ENCODE measurements at places on chromosomes 12 and 14. TPM values are rescaled to one million over a fixed set of nuclear protein-coding genes. Genes with fewer than 3 reads are reported as not detected.
A peak's percentile ranks its signal among the peaks of the same experiment; 100 is the strongest.

DNA sequence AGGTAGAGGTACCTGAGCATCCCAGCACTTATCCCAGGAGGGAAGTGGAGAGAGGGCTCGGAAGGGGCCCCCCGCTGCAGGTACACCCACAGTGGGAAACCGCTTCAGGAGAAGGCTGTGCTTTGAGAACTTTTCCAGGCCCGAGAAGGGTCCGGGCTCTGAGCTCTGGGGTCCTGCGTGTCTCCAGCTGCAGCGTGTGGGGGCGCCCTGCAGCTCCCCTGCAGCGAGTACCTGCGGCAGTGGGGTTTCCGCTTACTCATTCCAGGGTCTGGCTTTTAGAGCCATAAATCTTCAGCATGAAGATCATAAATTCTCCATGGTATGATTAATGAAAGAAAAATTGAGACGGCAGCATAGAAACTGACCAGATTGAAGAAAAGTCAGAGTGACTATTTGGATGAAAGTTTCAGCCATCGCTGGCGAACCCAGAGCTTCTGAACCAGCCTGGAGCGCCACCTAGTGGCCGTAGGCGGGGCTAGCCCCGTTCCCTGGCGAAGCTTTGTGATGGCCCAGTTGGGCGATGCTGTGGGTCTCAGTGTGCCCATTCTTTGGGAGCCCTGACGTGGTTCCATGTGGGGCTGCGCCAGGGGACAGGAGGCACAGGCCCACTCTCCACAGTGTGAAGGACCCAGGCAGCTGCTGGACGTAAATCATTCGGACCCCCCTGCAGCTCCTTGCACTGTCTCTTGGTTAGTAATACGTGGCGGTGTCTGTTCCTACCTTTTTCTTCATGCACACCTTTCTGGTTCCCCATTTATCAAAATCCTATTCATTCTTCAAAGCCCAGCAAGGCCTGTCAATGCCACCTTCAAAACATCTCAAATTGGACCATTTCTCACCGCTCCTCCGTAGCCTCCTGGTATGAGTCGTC lies 198.2 kb downstream of the TSPAN9 start:
- no peaks in the 10 kb centered on the region for H3K36me3 ChIP-seq
- H3K27me3 ChIP-seq, result no peaks in the 10 kb centered on the region
- peak; percentile 54 for DNase-seq
- H3K4me1 ChIP-seq, result no peaks in the 10 kb centered on the region
- no peak overlapping the region for H3K27ac ChIP-seq
- H3K4me3 ChIP-seq, result no peak overlapping the region

DNA sequence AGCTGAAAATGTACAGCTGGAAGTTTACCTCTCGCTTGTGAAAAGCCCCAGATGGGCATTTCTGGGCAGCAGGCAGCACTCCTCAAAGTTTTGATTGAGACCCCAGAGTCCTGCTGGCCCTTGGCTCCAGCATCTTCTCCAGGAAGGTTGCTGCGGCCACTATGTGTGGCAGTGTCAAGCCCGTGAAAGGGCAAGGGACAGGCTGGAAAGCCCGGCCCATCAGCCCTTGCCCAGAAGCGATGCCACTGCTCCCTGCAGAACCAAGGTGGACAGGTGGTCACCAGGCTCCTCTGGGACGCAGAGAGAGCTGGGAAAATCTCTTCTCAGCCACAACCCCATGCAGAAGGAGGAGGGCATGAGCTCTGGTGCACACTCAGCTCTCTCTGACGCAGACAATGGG lies 73.5 kb upstream of the BCL11B start:
- no peak overlapping the region for H3K27ac ChIP-seq
- no peak overlapping the region for H3K4me3 ChIP-seq
- H3K4me1 ChIP-seq, result no peaks in the 10 kb centered on the region
- DNase-seq, result no peak
- H3K36me3 ChIP-seq, result no peaks in the 10 kb centered on the region
- H3K27me3 ChIP-seq, result peaks cover 2% of the 10 kb centered on the region

GRCh38 chr14:29446971-29447370 lies 480.7 kb downstream of the PRKD1 start:
- H3K36me3 ChIP-seq, result no peaks in the 10 kb centered on the region
- H3K27me3 ChIP-seq, result no peaks in the 10 kb centered on the region
- no peaks in the 10 kb centered on the region for H3K4me1 ChIP-seq
- H3K27ac ChIP-seq, result no peak overlapping the region
- H3K4me3 ChIP-seq, result no peak overlapping the region

DNA sequence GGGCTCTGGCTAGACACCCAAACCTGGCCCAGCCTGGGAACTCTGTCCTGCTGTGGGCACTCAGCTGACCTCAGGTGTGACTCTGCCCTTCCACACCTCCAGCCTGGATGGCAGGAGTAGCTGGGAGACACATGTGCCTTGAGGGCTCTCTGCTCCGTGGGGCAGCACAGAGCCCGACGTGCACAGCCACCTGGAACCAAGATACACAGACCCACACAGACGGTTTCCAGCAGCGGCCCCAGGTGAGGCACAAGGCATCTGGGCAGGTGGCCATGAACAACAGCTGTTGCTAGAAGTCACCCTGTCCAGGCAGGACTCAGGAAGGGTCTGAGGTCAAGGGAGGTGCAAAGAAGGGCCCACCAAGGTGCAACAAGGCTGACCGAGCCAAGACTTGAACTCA lies 5.9 kb downstream of the DEGS2 start:
- no peak overlapping the region for H3K27ac ChIP-seq
- no peak overlapping the region for H3K4me3 ChIP-seq

- no peaks in the 10 kb centered on the region for H3K27me3 ChIP-seq
- no peak overlapping the region for H3K27ac ChIP-seq
- DNase-seq, result no peak
- H3K36me3 ChIP-seq, result no peaks in the 10 kb centered on the region
Observed at GRCh38 chr14:79084861-79085260, 914.7 kb downstream of the NRXN3 start.

LTB4R gene
- 17.5 TPM for total RNA-seq

- H3K4me1 ChIP-seq, result no peaks in the 10 kb centered on the region
- no peak overlapping the region for H3K4me3 ChIP-seq
- H3K27ac ChIP-seq, result no peak overlapping the region
- H3K27me3 ChIP-seq, result no peaks in the 10 kb centered on the region
- no peaks in the 10 kb centered on the region for H3K36me3 ChIP-seq
- no peak for DNase-seq
Observed at GRCh38 chr12:20492251-20492760, 124.0 kb downstream of the PDE3A start.

All from CD4-positive, CD25-positive, alpha-beta regulatory T cell (primary cell).